ENCODE measurements at places on chromosomes 16 and 17.

DNA sequence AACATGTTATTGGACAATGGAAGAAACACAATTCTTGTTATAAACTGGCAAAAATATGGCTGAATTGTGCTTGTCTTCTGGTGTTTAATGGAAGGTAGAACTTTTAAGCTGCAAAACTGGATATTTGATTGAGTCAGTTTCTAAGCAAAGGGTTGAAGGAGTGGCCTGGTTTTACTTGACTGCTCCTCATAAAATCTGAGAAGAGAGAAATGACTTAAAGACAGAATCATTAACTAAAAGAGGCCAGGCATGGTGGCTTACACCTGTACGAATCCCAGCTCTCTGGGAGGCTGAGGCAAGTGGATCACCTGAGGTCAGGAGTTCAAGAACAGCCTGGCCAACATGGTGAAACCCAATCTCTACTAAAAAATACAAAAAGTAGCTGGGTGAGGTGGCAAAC, 770.7 kb downstream of the CDH11 start:
- H3K27me3 ChIP-seq = no peaks in the 10 kb centered on the region
- H3K4me3 ChIP-seq = no peak overlapping the region
- no peak for DNase-seq
- no peaks in the 10 kb centered on the region for H3K36me3 ChIP-seq
- H3K27ac ChIP-seq = no peak overlapping the region
- H3K4me1 ChIP-seq = no peaks in the 10 kb centered on the region

DNA sequence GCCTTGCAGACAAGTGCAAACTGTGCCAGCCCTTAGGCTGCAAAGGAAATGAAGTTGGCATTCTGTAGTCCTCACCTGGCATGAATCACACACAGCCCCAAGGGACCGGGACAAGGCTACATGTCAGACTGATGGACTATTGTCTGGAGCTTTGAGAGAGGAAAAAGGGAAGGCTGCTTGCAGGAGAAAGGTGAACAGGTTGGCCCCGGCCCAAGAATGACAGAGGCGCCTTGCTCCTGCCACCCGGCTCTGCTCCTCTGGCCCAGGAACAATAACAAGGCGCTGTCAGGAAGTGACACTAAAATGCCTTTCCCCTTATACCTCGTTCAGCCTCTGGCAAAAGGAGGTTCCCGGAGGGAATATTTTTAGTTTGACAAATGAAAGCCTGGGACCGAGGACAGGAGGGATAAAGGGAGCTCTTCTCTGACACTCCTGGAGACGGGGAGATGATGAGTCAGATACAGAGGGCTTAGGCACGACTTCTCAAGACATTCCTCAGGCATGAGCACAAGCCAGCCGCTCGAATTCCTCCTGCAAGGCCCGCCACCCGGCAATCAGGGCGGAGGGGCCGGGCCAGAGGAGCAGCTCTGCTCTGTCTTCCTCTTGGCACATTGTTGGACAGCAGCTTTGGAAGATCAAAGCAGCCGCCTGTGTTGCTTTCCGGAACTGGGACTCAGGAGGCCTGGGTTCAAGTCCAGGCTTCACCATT, 105.8 kb downstream of the NOG start:
- DNase-seq = no peak
- H3K36me3 ChIP-seq = no peaks in the 10 kb centered on the region
- H3K27ac ChIP-seq = no peak overlapping the region
- peaks cover 5% of the 10 kb centered on the region for H3K4me1 ChIP-seq
- H3K27me3 ChIP-seq = no peaks in the 10 kb centered on the region

- no peaks in the 10 kb centered on the region for H3K4me1 ChIP-seq
- H3K27ac ChIP-seq = no peak overlapping the region
- no peaks in the 10 kb centered on the region for H3K36me3 ChIP-seq
- no peak overlapping the region for H3K4me3 ChIP-seq
- no peak for DNase-seq
Observed at GRCh38 chr17:900336-900934, 79.1 kb downstream of the NXN start.

- peaks cover 29% of the 10 kb centered on the region for H3K36me3 ChIP-seq
- H3K27ac ChIP-seq = no peak overlapping the region
- no peak overlapping the region for H3K4me3 ChIP-seq
Observed at GRCh38 chr16:89431630-89432029, 58.7 kb downstream of the ANKRD11 start.

DNA sequence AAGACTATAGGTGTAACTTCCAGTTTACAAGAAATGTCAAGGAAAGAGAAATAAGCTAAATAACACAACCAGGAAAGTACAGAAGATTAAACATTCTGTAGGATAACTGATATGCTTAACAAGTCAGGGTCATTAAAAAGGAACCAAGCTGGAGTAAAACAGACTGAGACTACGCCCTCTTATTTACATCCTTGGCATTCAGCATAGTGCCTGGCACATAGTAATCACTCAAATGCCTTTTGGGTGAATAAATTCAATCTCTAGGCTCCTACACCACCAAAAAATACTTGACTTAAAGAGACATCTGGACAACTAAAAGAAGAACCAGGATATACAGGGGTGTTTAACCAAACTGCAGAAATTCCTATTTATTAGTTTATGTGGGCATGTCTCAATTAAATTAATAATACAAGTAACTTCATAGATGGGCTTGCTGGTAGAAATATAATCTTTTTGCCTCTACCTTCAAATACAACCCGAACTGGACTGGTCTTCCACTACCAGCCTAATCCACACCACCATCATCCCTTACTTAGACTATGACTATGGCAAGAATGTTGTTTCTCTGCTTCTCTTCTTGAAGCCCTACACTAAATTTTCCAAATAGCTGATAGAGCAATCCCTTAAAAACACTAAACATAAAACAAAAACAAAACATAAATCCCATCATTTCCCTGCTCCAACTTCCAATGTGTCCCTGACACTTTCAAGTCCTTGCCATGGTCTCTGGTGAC, 47.7 kb upstream of the ULK2 start:
- H3K27me3 ChIP-seq = no peaks in the 10 kb centered on the region
- DNase-seq = no peak
- H3K4me3 ChIP-seq = no peak overlapping the region

DNA sequence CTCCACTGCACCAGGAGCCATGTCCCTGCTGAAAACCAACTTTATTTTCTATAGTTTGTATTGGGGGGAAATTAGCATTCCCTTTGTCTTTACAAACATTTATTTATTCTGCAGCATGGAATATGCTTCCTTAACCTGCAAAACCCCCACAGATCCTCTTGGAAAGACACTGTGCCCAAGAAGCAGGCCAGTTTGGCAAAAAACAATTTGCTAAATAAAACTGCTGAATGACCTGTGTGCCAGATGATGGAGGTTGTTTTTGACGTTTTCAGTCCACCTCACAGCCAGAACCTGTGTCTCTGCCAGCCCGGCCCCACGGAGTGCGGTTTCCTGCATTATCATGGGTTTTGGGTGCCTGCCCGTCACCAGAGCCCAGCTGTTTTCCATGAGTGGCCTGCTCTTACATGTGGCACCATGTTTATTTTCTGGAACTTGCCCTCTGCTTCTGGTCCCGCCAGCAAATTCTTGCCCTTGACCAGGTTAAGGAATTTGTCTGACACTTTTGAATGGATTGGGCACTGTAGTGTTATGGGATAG, 26.4 kb downstream of the ORC6 start:
- H3K4me1 ChIP-seq = no peaks in the 10 kb centered on the region
- no peak for DNase-seq
- H3K27me3 ChIP-seq = no peaks in the 10 kb centered on the region
- no peak overlapping the region for H3K4me3 ChIP-seq
- no peaks in the 10 kb centered on the region for H3K36me3 ChIP-seq

- H3K27ac ChIP-seq = no peak overlapping the region
- H3K36me3 ChIP-seq = no peaks in the 10 kb centered on the region
- no peak overlapping the region for H3K4me3 ChIP-seq
- peaks cover 28% of the 10 kb centered on the region for H3K27me3 ChIP-seq
Observed at GRCh38 chr16:6020162-6020985, 922.8 kb upstream of the EEF2KMT start.

- no peak overlapping the region for H3K4me3 ChIP-seq
- no peaks in the 10 kb centered on the region for H3K4me1 ChIP-seq
- H3K36me3 ChIP-seq = no peaks in the 10 kb centered on the region
Observed at GRCh38 chr17:63498626-63499195, 21.9 kb downstream of the ACE start.

GRCh38 chr17:73401911-73402310, 90.1 kb upstream of the CDC42EP4 start:
- no peak for DNase-seq
- H3K36me3 ChIP-seq = no peaks in the 10 kb centered on the region
- H3K4me3 ChIP-seq = no peak overlapping the region
- no peak overlapping the region for H3K27ac ChIP-seq

DNA sequence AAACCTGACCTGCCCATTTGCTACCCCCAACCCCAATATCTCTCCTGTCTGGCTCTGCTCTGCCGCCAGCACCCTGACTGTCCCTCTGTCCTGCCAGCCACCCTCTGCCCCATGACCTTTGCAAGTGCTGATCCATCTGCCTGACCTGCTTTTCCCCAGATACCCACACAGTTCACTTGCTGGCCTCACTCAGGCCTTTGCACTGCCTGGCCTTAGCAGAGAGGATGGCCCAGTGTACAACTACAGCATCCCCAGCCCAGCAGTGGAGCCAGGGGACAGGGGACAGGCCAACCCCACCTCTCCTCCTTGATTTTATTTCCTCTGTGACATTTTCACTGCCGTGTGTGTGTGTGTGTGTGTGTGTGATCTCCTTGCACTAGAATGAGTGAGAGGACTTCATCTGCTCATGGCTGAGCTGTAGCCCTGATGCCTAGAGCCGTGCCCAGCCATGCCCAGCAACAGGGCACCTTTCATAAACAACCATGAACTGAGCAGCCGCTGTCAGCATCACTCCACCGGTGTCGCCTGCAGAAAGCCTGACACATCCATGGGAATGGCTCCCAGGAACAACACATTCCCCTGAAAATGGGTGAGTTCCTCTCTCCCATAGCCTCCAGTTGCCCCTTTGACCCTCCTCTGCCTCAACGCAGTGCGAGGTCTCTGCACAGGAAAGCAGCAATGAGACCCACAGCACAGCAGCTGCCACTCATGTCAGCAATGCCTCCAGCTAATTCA, 36.0 kb upstream of the RBFOX3 start:
- no peaks in the 10 kb centered on the region for H3K36me3 ChIP-seq

DNA sequence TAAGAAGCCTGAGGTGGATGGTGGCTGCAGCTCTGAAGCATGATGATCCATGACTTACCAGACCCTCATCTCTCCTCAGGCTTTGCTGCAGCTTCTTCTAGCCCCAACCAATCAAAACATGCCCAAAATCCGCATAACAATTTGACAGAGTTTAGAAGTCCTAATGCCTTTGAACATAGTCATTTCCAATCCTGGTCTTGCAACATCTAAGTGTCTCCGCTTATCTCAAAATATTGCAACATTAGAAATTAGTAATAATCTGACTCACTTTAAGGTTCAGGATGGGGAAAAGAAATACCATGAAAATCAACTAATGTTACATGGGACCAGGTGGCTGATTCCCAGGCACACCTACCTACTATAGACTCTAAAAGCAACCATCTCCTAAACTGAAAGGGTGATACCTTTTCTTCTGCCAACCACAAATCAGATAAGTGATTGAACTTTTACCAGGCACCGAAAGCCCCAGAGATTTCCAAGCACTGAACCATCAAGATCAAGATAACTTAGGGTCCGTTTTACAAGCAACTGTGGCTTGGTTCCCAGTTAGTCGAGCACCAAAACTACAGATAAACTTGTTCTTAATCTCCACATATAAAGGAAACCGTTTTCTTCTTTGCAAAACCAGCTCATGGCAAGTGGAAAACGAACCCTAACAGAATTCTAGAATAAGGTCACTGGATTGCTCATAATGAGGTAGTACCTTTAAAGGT, 14.0 kb downstream of the ERN1 start:
- H3K27ac ChIP-seq = peak overlapping the region; percentile 61
- peaks cover 6% of the 10 kb centered on the region for H3K36me3 ChIP-seq
- H3K4me1 ChIP-seq = peaks cover 30% of the 10 kb centered on the region

- DNase-seq = no peak
- no peak overlapping the region for H3K4me3 ChIP-seq
- H3K27me3 ChIP-seq = no peaks in the 10 kb centered on the region
- peaks cover 20% of the 10 kb centered on the region for H3K4me1 ChIP-seq
- H3K27ac ChIP-seq = no peak overlapping the region
Observed at GRCh38 chr17:5508810-5509209, 22.4 kb downstream of the MIS12 start.

GRCh38 chr16:61390965-61391637, 645.1 kb downstream of the CDH8 start:
- no peaks in the 10 kb centered on the region for H3K27me3 ChIP-seq
- no peaks in the 10 kb centered on the region for H3K36me3 ChIP-seq
- no peak overlapping the region for H3K27ac ChIP-seq
- no peak for DNase-seq
- no peaks in the 10 kb centered on the region for H3K4me1 ChIP-seq

GRCh38 chr17:58378733-58379510, 26.9 kb upstream of the SUPT4H1 start:
- H3K4me1 ChIP-seq = peaks cover 30% of the 10 kb centered on the region

- H3K36me3 ChIP-seq = no peaks in the 10 kb centered on the region
- no peaks in the 10 kb centered on the region for H3K4me1 ChIP-seq
- H3K27me3 ChIP-seq = peaks cover 8% of the 10 kb centered on the region
- H3K27ac ChIP-seq = no peak overlapping the region
- no peak for DNase-seq
Observed at GRCh38 chr17:58840820-58841612, 85.4 kb downstream of the PPM1E start.

GRCh38 chr17:49409066-49409465, 5.6 kb downstream of the PHB1 start:
- H3K27me3 ChIP-seq = no peaks in the 10 kb centered on the region
- peaks cover 45% of the 10 kb centered on the region for H3K4me1 ChIP-seq
- no peak for DNase-seq
- peaks cover 58% of the 10 kb centered on the region for H3K36me3 ChIP-seq

DNA sequence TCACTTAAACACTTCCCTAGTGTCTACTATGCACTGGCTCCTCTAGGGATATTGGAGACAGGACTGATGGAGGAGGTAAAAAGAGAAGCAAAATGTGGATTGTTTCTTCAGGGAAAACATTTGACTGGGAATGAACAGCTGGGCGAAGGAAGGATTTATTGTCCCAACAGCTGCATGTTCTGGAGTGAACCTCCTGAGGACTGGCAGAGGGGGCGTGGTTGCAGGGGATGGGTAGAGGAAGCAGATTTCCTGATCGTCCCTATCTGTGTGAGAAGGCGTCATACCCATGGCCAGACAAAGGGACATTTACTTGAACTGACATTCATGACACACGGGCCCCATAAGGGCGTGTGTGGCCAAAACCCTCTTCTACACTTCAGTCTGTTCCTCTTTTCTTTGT, 321.5 kb downstream of the MAP2K4 start:
- H3K4me1 ChIP-seq = no peaks in the 10 kb centered on the region
- H3K4me3 ChIP-seq = no peak overlapping the region
- DNase-seq = no peak
- H3K27me3 ChIP-seq = no peaks in the 10 kb centered on the region

Measured in activated naive CD8-positive, alpha-beta T cell treated with anti-CD3 and anti-CD28 coated beads for 36 hours (primary cell).